Coronary artery (tissue), 2 donors: ENCODE measurements at places on chromosomes 16 and 17.

- no peak for DNase-seq
Observed at GRCh38 chr16:79265196-79265595, 335.3 kb downstream of the MAF start.

GRCh38 chr17:17703140-17703919 is 22.1 kb downstream of the RAI1 start:
- DNase-seq: no peak

DNA sequence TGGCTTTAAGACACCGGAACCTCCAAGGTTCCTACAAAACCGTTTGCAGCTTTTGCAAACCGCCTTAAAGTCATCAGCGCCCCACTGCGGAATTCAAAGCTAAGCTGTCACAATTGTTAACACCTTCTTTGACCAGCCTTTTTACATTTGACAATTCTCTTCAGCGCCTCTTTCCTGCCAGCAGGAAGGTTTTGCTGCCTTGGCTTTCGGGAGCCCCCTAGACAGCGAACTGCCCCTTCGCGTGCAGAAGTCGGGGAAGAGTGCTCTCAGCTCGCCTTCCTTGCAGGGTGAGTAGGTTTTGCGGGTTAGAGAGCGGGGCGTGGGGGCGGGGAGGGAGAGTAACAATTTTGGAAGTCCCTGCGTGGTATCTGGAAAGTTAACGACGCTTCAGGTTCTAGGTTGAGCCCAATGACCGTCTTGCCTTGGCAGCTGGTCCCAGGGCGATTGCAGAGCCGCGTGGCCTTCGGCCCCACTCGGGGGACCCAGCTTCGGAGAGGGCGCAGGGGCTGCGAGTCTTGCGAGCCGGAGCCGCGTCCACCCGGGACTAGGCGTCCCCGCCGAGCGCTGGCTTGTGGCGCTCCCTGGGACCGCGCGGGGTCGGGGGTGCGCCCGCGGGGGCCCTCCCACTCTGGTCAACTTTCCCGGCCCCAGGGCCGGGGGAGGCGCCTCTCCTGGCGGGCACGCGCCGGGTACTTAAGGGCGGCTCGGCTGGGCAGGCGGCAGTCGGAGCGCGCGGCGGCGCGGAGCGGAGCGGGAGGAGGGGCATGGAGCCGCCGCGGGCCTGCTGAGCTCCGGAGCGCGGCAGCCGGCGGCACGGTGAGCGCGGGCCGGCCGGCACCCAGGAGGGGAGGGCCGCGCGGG is at the start of gene HAS3:
Gene HAS3, plus strand, starts transcription at position 153 of the 861 bp plus-strand sequence. CDS start 3,743 bp downstream, outside the sequence.
- DNase-seq: no peak

DNA sequence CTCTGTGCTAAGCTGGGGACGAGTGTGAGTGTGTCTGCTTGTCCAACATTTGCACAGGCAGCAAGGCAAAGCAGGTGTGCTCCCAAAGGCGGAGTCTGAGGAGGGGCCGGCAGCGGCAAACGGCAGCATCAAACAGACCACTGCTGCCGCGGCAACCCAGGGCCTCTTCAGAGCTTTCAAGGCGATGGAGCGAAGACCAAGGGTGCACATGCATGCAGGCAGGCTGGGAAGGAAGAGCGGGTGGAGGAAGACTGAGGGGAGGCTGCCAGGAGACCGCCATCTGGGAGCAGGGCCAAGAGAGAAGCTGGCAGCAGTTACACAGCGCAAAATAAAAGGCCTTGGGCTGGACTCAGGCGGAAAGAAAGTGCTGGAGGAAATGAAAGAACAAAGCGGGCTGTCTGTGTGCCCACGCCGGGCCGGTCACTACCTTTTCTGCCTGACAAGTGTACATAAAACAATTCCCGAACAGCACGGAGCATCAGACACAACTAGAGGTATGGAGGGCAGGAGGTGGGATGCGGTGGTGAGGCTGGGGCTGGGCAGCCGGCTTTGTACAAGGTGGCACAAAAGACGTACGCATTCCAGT is 8.5 kb downstream of the TIMM22 start:
- DNase-seq: peak; percentile 84

GRCh38 chr17:1959871-1960544 is 65.1 kb downstream of the RTN4RL1 start:
- no peak for DNase-seq

DNA sequence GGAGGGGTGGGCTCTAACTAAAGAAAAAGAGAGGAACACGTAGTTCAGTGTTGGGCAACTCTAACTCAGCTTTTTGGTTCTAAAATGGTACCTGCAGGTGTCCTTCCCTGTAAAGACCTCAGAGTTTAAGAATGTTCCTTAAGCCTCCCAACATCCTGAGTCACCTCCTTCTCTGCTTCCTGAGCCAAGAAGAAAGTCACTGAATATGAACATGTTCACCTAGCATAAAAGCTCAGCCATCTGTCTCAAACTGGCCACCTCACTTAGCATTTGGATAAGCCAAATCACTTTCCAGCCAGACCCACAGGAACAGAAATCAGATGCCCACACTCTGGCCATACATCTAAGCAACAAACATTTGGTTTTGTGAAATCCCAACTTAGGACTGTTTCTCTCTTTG is 3.7 kb downstream of the TMEM98 start:
- no peak for DNase-seq

DNA sequence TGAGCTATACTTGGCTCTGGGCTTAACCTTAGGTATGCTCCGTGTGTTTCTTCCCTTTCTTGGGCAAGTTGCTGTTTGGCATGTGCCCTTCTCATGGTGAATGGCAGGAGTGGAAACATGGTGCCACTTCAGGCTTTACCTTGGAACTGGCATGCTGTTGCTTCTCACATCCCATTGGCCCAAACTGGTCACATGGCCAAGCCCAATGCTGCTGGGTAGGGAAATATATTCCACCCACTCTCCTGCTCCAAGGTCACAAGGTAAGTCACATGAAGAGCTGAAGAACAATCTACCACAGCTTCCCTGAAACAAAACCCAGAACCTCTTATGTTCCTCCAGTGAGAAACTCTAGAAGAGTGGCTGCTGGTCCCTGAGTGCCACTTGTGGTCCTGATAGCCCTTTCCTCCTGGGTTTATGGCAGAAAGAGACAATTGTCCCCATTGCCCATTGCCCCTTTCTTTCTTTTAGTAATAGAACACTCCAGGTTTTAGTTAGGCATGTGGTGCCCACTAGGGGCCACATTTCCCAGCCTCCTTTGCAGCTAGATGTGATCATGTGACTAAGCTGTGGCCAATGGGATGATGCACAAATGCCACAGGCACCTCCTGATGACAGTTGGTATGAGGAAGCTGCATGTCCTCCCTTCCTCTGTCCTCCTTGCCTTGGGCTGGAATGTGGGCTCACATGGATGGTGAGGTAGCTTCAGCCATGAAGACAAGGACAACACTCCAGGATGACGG is 50.3 kb downstream of the MEOX1 start:
- no peak for DNase-seq

DNA sequence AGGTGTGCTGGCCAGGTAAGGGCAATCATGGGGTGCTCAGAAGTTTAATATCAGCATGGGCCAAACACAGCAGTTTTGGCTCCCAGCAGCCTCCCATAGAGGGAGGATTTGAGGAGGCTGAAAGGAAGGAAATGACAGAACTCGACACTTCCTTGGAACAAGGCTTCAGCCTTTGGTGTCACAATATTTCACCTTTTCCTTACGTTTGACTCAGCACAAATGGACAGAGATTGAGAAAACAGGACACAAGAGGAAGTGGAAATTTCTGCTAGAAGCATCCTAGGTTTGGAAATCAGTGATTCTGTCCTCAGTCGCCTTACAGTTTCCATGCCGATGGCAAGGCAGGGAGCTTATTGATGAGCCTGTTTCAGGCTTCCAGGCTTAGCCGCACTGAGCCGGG is 181.4 kb downstream of the MAF start:
- DNase-seq: no peak
